ENCODE measurements at places on chromosomes 5 and 9. TPM values are rescaled to one million over a fixed set of nuclear protein-coding genes. Genes with fewer than 3 reads are reported as not detected.

The TRPM3 gene
- polyA plus RNA-seq = 0.48 TPM

The PCDHGB6 gene
- 3.3 TPM for polyA plus RNA-seq

- DNase-seq = no peak
Observed at GRCh38 chr9:108476574-108476973, 379.2 kb downstream of the ACTL7B start.

GRCh38 chr9:90919883-90920282, 118.3 kb downstream of the SYK start:
- no peak for DNase-seq
